ENCODE measurements at places on chromosomes 6 and 20. TPM values are rescaled to one million over a fixed set of nuclear protein-coding genes. Genes with fewer than 3 reads are reported as not detected.

GRCh38 chr20:39347626-39348025 is 385.5 kb downstream of the DHX35 start:
- DNase-seq, result no peak

GRCh38 chr6:148713921-148714320 is 32.9 kb upstream of the UST start:
- no peak for DNase-seq

Gene STMND1
- 0.38 TPM for polyA plus RNA-seq

DNA sequence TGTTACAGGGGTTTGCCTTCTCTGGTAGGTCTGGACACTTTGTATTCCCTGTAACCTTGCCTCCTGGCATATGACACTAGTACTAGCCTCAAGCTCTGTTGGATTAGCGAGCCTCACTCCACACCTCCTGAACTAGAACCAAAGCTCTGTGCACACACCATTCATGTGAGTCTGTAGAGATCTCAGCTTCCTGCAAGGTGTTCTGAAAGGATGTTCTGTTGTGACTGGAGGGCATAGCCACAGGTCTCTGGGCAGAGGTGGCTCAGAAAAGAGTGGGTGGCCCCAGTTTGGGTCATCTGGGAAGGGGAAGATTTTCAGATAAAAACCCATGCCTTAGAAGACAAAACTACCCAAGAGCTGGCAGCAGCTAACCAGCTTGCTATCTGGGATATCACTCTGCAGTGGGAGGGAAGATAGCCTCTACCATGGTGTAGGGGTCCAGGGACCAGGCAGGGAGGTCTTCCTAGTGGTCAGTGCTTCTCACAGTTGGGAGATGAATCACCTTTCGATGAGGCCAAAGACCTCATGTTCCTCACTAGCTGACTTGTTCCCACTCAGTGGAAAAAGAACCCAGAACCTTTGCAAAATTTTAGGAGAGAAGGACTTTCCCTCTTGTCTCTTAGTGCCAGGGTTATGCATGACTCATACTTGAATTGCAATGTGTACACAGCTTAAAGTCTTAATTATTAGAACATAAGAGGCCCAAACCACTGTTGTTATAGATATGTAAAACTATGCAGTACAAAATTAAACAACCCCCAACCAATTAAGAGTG is 41.4 kb downstream of the HLA-F start:
- no peak for DNase-seq

- no peak for DNase-seq
Observed at GRCh38 chr6:150634964-150635292, 35.2 kb downstream of the PLEKHG1 start.

DNA sequence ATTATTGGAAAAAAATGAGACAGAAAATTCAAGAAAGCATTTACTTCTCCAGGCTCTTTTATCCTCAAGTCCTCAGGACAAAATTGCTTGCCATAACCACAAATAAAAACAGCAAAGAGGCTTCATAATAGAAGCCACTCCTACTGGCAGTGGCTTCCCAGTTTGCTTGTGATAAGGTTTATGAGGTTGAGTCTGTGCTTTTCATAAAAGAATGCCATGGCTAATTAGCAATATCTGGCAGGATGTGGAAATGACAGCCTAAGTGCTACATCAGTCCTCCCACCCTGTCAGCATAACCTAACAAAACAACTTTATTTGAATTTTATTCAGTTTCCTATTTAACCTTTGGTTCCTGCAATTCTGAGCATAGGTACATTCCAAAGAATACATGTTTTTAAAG is 80.9 kb upstream of the HTR1E start:
- no peak for DNase-seq

DNA sequence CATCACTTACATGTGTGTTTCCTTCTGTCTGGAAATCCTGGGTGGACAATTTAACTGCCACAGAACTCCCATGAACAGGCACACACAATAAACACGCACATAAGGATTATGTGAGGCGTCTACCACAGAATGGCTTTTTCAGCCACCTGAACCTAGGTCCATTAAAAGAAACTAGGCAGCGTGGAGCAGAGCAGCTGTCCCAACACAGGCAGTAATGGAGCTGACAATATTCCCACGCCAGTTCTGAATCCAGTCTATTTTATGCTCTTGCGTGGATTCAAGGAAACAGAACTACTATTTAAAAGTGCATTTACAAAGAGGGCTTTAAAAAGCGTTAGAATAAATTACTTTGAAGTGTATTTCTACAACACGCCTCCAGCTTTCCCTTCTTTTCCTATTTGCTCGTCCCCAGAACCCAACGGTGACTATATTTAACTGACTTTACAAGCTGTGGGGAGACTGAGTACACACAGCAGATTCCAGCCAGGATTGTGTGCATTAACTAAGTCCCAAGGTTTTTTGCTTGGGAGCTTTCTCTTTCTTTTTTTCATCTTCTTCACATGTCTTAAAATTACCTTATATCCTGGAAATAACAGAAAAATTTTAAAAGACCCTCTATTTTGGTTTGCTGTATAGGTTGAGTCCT is 95.9 kb downstream of the GMDS start:
- DNase-seq, result no peak

DNA sequence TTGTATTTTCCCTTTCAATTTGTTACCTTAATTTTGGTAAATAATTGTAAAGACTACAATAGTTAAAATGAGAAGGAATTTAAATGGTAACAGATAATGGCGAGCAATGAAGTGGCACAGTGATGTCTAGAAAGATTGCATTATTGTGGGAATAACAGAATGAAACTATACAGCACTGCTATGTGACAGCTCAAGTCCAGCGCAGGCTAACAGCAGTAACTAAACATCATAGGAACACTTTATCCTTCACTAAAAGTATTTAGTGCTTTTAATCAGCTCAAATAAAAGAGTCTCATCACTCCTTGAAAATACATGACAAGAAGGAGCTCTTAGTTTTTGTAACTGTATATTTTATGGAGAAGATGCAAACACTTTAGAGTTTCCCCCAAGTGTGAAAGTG is 190.8 kb downstream of the TENT5A start:
- DNase-seq, result no peak

Gene SRPK1
- polyA plus RNA-seq, result 40.3 TPM

GRCh38 chr6:74510878-74511277 is 695.0 kb downstream of the COL12A1 start:
- no peak for DNase-seq

GRCh38 chr6:45521226-45521625 is 143.5 kb upstream of the SUPT3H start:
- no peak for DNase-seq

- no peak for DNase-seq
Observed at GRCh38 chr6:90382760-90383159, 86.1 kb upstream of the BACH2 start.

- no peak for DNase-seq
Observed at GRCh38 chr20:39756369-39756768, 794.2 kb downstream of the DHX35 start.

DNA sequence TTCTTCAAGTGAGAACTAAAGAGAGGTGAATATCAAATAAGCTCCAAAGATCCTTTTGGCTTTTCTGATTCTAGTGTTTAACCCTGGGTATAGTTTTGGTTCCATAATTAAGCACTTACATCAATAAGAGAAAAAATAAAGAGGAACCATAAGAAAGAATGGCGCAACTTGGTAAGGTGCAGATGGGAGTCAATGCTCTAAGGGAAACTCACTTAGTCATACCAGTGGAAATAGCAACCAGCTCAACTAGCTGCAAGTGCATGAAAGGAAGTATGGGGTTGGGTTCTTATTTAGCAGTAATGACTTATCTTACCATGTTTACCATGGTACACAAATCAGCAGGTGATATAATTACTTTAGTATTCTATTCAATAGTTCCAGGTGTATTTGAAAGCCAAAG is 296.5 kb upstream of the RUNX2 start:
- DNase-seq, result no peak

Gene FRS3
- 6.7 TPM for polyA plus RNA-seq

DNA sequence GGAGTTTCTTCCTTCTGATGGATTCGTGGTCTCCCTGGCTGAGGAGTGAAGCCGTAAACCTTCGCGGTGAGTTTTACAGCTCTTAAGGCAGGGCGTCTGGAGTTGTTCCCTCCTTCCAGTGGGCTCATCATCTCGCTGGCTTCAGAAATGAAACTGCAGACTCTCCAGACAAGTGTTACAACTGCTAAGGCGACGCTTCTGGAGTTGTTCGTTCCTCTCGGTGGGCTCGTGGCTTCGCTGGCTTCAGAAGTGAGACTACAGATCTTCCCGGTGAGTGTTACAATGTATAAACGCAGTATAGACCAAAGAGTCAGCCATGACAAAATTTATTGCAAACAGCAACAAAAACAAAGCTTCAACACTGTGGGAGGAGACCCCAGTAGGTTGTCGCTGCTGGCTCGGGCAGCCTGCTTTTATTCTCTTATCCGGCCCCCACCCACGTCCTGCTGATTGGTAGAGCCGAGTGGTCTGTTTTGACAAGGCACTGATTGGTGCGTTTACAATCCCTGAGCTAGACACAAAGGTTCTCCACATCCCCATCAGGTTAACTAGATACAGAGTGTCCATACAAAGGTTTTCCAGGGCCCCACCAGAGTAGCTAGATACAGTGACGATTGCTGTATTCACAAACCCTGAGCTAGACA is 113.2 kb downstream of the GPX5 start:
- DNase-seq, result no peak

GRCh38 chr6:113819169-113819830 is 37.8 kb upstream of the MARCKS start:
- no peak for DNase-seq

Gene SLC17A2
- polyA plus RNA-seq, result 0.64 TPM

Gene MUCL3
- polyA plus RNA-seq, result not detected

DNA sequence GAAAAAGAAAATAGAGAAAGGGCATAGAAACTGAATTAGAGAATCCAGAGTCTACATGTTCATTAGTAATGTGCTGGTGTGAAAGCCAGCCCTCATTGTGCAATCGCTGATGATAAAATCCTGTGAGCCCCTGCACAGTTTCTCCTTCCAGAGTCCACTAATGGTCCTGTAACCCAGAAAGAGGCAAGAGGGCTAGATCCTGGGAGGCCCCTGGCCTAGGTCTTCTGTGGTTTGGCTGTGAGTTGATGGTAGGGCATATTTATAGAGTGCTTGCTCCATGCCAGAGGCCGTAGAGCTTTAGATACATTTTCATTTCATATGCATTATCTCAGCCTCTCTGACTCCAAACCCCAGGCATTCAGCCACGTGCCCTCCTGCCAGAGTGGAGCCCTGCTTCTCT is 94.9 kb upstream of the MTHFD1L start:
- DNase-seq, result no peak

- DNase-seq, result peak; percentile 84
Observed at GRCh38 chr20:38434770-38435554, at the start of gene SNHG17. TSS of gene SNHG17 (minus strand) at chr20:38435328.

- DNase-seq, result no peak
Observed at GRCh38 chr6:128966934-128967333, 84.0 kb downstream of the LAMA2 start.

Gene VSTM2L
- polyA plus RNA-seq, result 1.5 TPM

Gene SLC17A3
- polyA plus RNA-seq, result 0.40 TPM

GRCh38 chr6:142822842-142823241 is 122.1 kb downstream of the HIVEP2 start:
- DNase-seq, result no peak

GRCh38 chr6:139635401-139636130 is 261.1 kb upstream of the CITED2 start:
- DNase-seq, result no peak

DNA sequence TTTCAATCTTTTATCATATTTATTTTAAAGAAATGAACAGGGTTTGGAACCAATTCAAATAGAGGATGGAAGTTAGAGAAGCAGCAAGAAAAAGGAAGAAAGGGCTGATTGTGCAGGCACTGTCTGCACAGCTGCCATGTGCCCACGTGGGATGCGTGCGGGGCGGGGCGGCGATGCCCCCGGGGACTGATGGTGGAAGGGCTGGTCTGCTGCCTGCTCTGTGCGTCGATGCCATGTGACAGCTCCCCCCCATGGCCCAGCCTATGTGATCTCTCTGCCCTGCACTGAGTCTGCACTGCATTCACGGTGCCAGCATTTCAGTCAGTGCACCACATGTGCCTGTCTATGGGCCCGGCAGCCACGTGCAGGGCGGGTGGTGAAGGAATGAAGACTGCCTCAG is 96.4 kb downstream of the IRF4 start:
- DNase-seq, result no peak

Gene EYA4
- 9.3 TPM for polyA plus RNA-seq

- DNase-seq, result no peak
Observed at GRCh38 chr6:41039060-41039998, at the start of gene UNC5CL. TSS of gene UNC5CL (minus strand) at chr6:41039221. CDS start at chr6:41035074, 4,147 bp downstream.

Gene HLA-DQB1
- polyA plus RNA-seq, result 6.5 TPM

Gene ZNF334
- polyA plus RNA-seq, result 28.8 TPM

Gene MAK
- 1.6 TPM for polyA plus RNA-seq

DNA sequence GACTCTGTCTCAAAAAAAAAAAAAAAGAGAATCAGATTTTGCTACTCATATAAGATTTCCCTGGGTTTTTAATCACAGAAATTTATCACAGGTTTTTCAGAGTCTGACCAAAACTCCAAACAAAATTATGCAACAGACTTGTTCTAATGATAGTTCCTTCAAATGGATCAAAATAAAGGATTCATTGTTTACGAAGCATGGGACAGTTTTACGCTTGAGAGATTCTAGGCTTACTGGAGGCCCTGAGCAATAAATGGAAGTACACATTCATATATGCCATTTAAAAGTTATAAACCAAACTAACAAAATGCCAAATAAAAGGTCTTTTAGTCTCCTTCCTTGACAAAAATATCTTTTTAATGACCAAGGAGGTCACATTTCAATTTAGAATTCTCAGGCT is 245.1 kb upstream of the KCNQ5 start:
- DNase-seq, result no peak

- DNase-seq, result no peak
Observed at GRCh38 chr6:159679091-159680077, 13.7 kb downstream of the SOD2 start.

Gene GATA5
- polyA plus RNA-seq, result 7.1 TPM

Gene C6orf52
- polyA plus RNA-seq, result 5.9 TPM

Gene PSMB1
- 216 TPM for polyA plus RNA-seq

All from right renal pelvis (tissue), 4 donors.